Ureter (tissue), 1 donor: ENCODE measurements at places on chromosomes 7 and 10. TPM values are rescaled to one million over a fixed set of nuclear protein-coding genes. Genes with fewer than 3 reads are reported as not detected.

The HOXA6 gene
- total RNA-seq: 8.5 TPM

GRCh38 chr10:84820120-84820519 is 491.7 kb downstream of the CCSER2 start:
- no peak for DNase-seq

The AASS gene
- 46.8 TPM for total RNA-seq

DNA sequence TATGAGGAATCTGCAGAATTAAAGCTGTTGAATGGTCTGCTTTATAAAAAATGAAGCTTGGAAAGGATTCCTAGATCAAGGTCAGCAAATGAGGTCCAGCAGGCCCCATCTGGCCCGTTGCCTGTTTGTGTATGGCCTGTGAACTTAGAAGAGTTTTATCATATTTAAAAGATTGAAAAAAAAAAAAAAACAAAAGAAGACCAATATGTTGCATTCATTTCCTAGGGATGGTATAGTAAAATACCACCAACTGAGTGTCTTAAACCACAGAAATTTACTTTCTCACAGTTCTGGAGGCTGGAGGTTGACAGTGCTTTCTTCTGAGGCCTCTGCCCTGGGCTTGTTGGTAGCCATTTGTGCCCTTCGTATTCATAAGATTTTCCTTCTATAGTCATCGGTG is 109.2 kb downstream of the PPP1R3A start:
- DNase-seq: no peak

GRCh38 chr10:24528946-24529345 is 194.7 kb downstream of the ARHGAP21 start:
- no peak for DNase-seq

DNA sequence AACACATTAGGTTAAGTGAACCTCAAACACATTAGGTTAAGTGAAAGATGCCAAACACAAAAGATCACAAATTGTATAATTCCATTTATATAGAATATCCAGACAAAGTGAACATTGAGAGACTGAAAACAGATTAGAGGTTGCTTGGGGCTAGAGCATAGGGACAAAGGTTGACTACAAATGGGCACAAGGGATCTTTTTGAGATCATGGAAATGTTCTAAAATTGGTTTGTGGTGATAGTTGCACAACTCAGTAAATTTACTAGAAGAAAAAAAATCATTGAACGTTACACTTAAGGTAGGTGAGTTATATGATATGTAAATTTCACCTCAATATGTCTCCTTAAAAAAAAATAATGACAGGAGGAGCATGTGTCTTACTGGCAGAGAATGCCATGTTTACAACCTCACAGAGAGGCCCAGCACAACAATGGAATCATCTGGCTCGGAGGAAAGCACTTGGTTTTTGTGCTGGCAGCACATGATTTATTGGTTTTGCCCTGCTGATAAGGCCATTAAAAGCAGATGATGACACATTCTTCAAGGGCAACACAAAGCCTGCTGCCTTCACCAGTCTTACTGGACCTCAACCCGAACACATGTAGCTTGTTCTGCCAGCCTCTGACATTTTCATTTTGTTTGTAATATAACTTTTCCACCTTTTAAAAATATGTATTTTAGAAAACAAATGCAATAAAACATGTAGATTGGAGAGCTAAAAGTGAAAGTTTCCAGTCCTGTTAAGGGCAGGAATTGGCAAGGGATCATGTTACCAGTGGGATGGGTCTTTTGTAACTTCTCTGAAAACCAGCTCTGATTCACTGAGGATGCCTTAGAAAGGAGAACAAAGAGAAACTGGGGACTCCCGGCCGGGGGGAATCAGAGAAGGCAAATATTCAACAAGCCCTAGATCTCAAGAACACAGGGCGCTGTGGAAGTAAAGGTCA is 11.9 kb upstream of the LMOD2 start:
- DNase-seq: no peak

GRCh38 chr10:89645742-89646172 is 715 bp upstream of the PANK1 start:
- no peak for DNase-seq

GRCh38 chr10:91289305-91289704 is 68.8 kb downstream of the PCGF5 start:
- no peak for DNase-seq

The EPHA1 gene
- 24.9 TPM for total RNA-seq

DNA sequence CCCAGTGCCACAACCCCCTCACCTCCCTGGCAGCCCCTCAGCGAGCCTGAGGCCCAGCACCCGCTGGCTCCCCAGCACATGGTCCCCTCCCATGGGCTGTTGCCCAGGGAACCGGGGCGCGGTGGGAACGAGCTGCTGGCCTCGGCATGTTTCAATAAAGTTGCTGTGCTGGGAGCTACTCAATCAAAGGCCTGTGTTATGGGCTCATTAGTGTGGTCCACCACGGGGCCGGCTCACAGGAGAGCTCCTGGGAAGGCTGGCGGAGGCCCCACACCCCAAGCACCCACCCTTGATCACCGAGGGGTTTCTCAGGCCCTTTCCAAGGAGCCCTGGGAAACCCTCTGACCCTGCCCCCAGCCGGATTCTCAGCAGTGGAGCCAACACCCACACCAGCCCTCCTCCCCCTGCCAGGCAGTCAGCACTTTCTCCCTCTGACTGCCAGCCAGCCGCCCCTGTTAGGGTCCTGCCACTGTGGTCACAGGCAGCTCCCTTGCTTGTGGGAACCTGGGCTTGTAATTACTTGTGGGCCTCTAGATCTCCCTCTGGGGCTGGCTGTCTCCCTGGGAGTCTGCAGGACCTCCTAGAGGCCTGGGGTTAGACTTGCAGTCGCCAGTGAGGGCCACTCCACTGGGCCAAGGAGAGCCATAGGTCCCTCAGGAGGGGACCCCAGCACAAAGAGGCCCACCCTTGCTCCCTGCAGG is 24.8 kb upstream of the TRIM8 start:
- DNase-seq: no peak
